Articular chondrocyte of knee joint (primary cell): ENCODE measurements at places on chromosomes 12 and 14. TPM values are rescaled to one million over a fixed set of nuclear protein-coding genes. Genes with fewer than 3 reads are reported as not detected.

The ACSM4 gene
- total RNA-seq, result not detected in 2 replicates

The ACOT2 gene
- 25.1 and 35.8 TPM in 2 replicates for total RNA-seq

The PKP2 gene
- not detected in 2 replicates for total RNA-seq

The FSCB gene
- total RNA-seq, result not detected in 2 replicates

The WNT1 gene
- total RNA-seq, result not detected in 2 replicates

The TMEM132D gene
- total RNA-seq, result under 0.01 TPM in 2 replicates
